ENCODE measurements at places on chromosomes 2 and 18. TPM values are rescaled to one million over a fixed set of nuclear protein-coding genes. Genes with fewer than 3 reads are reported as not detected.
A peak's percentile ranks its signal among the peaks of the same experiment; 100 is the strongest.

- DNase-seq = peak; percentile 74
Observed at GRCh38 chr18:6885992-6886796, 156.7 kb downstream of the ARHGAP28 start.

- peak; percentile 29 for DNase-seq
Observed at GRCh38 chr18:63025251-63026090, 294.1 kb downstream of the BCL2 start.

- DNase-seq = no peak
Observed at GRCh38 chr2:3454802-3455201, 64.5 kb downstream of the ADI1 start.

- no peak for DNase-seq
Observed at GRCh38 chr2:215554689-215555498, 119.0 kb upstream of the FN1 start.

DNA sequence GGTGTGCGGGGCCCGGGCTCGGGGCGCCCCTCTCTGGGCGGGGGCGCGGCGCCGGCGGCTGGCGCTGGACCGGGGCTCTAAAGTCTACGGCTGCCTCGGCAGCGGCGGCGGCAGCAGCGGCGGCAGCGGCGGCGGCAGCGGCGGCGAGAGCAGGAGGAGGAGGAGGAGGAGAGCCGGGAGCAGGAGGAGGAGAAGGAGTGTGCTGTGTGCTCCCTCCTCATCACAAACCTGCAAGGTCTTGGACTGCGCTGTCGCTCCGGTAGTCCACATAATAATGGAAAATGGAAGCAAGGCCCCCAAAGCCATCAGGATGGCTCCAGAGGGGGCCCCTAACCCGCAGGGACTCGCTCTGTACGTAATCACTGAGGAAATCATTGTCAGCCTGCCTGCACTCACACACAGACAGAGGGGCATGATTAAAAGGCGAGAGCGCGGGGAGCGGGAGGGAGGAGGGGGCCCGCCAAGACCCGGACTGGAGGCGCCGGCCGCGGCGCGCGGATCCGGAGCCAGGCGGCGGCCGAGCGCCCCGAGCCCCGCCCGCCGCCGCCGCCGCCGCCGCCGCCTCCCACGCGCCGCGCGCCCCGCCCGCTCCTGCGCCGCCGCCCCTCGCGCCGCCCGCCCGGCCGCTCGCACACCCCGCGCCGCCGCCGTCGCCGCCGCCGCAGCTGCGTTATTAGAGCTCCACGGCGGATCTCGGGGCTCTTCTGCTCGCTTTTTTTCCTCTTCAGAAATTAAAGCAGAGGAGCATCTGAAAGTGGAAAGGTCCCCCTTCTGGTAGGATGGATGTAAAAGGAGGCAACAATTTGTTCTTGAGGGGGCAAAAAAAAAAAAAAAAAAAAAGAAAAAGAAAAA is at the start of gene ZNF521:
Gene ZNF521, minus strand, starts transcription at position 390 of the 852 bp plus-strand sequence. CDS start 1,220 bp downstream, outside the sequence.
- peak; percentile 92 for DNase-seq

- DNase-seq = no peak
Observed at GRCh38 chr2:107808959-107809358, 17.7 kb upstream of the RGPD4 start.

SUCLG1 gene
- 189 TPM for polyA plus RNA-seq
